ENCODE measurements at places on chromosomes 1 and 21. TPM values are rescaled to one million over a fixed set of nuclear protein-coding genes. Genes with fewer than 3 reads are reported as not detected.

DNA sequence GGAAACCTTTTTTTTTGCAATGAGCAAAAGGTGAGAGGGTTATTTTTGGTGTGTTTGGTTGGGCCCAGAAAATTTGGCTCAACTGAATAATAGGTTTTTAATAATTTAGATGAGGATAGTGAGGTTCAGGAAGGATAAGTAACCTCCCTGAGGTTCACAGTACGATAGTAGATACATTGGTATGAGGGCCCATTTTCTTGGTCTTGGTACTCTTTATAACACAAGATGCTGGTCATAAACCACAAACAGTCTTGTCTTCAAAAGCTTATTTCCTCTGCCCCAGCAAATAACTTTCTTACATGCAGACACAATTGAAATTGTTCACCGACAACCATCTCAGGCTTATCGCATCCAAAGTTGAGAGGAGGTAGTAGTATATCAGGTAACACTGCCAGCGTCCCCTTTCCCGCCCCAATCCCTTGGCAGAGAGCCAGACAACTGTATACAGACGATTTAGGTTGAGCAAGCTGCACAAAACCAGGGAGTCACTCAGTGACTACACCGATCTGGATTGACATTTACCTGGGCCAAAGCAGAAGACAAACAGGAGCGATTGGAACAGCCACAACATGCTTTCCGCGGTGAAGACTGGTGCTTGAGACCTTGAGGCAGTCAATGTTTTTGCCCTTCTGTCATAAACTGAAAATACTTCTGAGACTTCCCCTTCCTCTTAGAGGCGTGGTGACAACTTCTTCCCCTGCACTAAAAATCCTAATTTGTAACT, at the start of gene SLAMF6:
Gene SLAMF6, minus strand, starts transcription at position 634 of the 724 bp plus-strand sequence. Its CDS starts 63 bp downstream, at position 571.
- peak; percentile 15 for DNase-seq

DNA sequence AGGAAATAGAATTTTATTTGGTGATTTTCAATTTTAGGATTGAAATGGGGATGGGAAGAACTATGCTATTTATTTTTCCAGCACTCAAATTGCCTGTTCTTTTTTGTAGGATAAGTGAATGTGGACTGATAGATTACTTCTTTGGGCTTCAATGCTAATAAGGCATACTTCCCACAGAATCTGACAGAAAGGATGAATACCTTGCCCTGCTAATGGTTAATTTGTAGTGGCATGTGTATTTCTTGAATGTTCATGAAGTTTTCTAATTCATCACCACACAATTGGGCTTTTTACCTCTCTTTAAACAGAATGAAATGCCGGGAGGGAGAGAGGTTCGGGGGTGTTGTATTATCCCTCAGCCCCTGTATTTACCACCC, 369.1 kb upstream of the ADGRL2 start:
- DNase-seq = no peak

RYR2 gene
- polyA plus RNA-seq = not detected

GRCh38 chr1:89369331-89369730, 5.5 kb downstream of the GBP6 start:
- DNase-seq = no peak

GRCh38 chr1:160284220-160284781, 632 bp downstream of the PEX19 start:
- DNase-seq = peak; percentile 68
